T-helper 22 cell (primary cell): ENCODE measurements at places on chromosomes 11 and 22.

DNA sequence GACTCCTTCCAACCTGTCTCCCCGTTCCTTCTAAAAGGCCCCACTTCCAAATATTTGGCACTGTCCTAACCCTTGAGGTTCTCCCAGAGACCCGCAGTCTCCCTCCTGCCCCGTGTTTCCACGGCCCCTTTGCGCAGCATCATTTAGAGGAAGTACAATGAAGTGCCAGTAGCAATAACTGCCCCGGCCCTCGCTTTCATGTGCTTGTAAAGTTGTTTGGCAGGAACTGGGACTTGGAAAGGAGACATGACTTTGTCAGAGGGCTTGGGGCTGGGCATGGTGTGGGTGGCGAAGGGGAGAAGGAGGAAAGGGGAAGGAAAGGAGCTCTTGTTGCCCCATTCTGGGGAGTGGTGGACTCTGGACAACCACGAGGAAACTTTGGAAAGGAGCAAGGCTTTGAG is 2.6 kb downstream of the CD44 start:
- no peak for DNase-seq

- no peak for DNase-seq
Observed at GRCh38 chr11:9273376-9274336, 8.5 kb upstream of the DENND5A start.

DNA sequence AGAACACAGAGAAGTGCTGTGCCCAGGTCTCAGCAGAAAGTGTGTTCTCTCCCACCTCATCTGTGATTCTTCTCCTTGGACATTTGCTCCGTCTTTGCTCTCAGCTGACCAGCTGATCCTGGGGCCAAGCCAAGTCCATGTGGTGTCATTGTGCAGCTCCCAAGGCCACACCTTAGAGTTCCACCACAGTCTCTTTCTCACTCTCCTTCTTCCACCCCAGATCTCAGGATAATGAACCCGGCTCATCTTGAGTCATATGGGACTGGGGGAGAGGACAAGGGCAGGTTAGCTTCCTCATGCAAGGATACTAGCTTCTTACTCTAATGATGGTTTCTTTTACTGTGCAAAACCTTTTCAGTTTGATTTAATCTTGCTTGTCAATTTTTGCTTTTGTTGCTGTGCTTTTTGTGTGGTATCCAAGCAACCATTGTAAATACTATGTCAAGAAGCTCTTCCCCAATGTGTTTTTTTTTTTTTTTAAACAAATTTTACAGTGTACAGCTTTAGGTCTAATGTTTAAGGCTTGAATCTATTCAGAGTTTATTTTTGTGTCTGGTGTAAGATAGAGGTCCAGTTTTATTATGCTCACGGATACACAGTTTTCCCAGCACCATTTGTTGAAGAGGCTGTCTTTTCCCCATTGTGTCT is 75.0 kb upstream of the OR4B1 start:
- no peak for DNase-seq

DNA sequence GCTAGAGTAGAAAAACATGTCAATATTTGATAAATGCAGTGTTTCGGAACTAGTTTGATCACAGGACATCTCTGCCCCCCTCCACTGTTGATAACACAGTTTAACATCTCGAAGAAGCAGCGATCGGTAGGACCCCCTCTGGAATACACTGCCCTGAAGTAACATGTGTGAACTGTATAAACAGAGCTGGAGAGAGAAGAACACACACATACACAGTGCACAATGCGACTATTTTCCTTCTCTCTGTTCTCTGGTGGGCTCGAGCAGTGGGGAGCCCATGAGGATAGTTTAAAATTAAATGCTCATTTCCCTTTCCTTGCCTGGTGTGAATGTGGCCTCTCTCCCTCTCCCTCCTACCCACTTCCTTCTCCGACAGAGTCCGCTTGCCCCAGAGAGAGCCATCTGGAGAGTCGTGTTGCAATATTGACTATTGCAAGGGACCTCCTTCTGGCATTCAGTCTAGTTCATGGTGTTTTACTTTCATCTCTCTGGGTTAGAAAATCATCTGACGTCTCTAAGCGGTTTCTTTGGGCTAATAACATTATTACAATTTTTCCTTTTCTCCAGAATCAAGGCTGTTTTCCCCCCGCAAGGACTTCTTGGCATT is 51.6 kb upstream of the BARX2 start:
- no peak for DNase-seq

GRCh38 chr22:48099251-48099650 is 1336.8 kb downstream of the TBC1D22A start:
- DNase-seq = no peak

DNA sequence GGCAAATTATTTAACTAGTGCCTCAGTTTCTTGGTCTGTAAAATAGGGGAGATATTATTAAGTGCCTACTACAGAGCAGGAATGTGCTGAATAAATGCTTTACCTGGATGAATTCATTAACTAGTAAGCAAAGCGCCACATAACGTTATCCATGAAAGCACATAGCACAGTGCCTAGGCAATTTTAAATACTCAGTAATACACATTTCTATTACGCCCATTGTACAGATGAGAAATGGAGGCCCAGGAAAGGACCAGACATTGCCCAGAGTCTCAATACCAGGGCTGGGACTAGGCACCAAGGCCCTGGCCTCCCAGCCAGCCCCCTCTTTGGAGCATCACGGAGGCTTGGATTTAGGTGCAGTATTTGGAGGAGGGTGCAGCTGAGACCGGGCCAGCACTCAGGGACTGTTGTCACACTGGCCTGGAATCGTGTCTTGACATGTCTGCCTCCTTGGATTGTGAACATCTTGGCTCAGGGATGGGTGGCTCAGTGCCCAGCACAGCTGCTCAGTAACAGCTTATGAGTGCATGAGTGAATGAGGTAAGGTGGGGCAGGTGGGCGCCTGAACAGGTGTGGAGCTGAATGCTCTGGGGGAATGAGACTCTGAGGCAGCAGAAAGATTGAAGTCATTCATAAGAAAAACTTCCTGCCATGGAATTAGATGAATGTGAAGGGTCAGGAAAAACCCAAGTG is 42.1 kb upstream of the TPBGL start:
- no peak for DNase-seq

- no peak for DNase-seq
Observed at GRCh38 chr22:46829117-46829891, 66.9 kb downstream of the TBC1D22A start.
